B cell (primary cell): ENCODE measurements at places on chromosomes 5 and 9. TPM values are rescaled to one million over a fixed set of nuclear protein-coding genes. Genes with fewer than 3 reads are reported as not detected.
A peak's percentile ranks its signal among the peaks of the same experiment; 100 is the strongest.

DNA sequence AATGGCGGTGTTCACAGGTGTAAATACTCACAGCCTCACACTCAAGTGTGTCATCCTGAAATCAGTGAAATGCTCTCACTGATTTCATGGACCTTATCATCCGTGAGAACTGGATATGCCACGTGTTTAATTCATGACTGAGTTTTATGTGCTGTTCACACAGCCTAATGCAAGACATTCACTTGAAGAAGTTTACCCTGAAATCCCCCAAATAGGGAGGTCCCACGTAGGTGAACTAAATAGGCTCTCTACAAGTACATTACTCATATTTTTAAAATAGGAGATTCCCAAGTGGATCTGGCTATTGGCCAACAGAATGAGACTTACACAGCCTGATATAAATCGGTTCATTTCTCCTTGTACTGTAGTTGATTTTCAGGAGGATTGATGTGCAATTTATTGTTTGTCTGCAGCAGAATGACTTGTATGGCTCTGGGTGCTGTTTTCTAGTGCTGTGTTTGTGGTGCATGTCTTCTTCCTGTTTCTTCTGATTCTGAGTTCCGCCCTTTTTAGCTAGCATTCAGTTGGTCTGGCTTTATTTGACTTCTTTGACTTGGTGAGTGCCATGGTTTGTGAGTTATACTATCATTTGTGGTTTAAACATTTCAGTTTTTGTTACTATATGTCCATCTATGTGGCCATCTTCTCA, 25.1 kb downstream of the TRIO start:
- H3K27ac ChIP-seq, result peak overlapping the region; percentile 65
- peak overlapping the region; percentile 54 for H3K4me3 ChIP-seq
- H3K4me1 ChIP-seq, result peaks cover 64% of the 10 kb centered on the region
- no peaks in the 10 kb centered on the region for H3K27me3 ChIP-seq
- H3K36me3 ChIP-seq, result no peaks in the 10 kb centered on the region

DNA sequence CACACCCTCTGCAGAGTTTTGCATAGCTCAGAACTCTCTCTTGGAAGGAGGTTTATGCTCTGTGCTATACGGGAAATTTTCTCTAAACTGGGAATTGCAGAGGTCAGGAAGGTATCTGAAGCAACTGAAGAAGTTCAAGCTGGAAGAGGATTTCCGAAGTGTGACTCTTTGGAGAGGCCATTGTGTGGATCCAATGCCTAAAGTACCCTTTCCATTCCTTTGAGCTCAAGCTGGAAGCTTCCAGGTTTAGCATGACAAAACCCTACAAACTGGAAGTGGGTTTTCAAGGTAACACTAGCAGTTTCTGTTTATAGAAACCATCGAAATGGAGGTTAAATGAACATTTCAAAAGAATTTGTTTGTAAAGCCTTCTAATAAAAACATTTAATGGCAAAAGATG, 187.1 kb downstream of the CFAP90 start:
- no peak overlapping the region for H3K27ac ChIP-seq
- no peaks in the 10 kb centered on the region for H3K36me3 ChIP-seq
- DNase-seq, result no peak
- H3K4me1 ChIP-seq, result no peaks in the 10 kb centered on the region
- H3K4me3 ChIP-seq, result no peak overlapping the region
- H3K27me3 ChIP-seq, result no peaks in the 10 kb centered on the region

DNA sequence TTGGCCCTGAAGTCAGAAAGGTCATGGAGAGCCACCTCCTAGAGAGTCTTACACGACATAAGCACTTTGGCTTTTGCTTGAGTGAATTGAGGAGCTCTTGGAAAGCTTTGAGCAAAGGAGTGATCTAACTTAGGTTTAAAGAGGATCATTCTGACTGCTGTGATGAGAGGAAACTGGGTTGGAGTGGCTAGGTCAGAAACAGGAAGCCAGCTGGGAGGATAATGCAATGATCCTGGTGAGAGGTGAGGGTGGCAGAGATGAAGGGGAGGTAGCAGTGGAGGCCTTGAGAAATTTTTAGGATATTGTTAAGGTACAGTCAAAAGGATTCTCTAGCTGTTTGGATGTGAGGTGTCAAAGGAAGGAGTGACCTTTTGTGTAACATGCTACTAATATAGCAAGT, 32.2 kb upstream of the ROPN1L start:
- H3K27ac ChIP-seq, result no peak overlapping the region
- H3K4me1 ChIP-seq, result no peaks in the 10 kb centered on the region
- H3K36me3 ChIP-seq, result peaks cover 31% of the 10 kb centered on the region
- no peaks in the 10 kb centered on the region for H3K27me3 ChIP-seq
- DNase-seq, result no peak

DNA sequence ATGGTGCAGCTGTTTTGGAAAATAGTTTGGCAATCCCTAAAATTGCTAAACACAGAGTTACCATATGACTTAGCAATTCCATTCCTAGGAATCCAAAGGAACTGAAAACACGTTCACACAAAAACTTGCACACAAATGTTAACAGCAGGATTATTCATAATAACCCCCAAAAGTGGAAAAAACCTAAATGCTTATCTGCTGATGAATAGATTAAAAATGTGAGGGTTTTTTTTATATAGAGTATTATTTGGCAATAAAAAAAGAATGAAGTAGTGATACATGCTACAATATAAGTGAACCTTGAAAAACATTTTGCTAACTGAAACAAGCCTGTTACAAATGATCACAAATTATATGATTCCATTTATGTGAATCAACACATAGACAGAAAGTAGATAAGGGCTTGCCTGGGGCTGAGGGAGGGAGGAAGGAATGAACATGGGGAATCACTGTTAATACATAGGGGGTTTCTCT, 45.1 kb upstream of the TRIO start:
- H3K36me3 ChIP-seq, result no peaks in the 10 kb centered on the region
- no peak overlapping the region for H3K27ac ChIP-seq
- DNase-seq, result no peak
- H3K27me3 ChIP-seq, result no peaks in the 10 kb centered on the region
- H3K4me1 ChIP-seq, result no peaks in the 10 kb centered on the region

- no peaks in the 10 kb centered on the region for H3K27me3 ChIP-seq
- no peak overlapping the region for H3K27ac ChIP-seq
- no peak overlapping the region for H3K4me3 ChIP-seq
Observed at GRCh38 chr9:92278110-92278509, 15.4 kb downstream of the IARS1 start.

DNA sequence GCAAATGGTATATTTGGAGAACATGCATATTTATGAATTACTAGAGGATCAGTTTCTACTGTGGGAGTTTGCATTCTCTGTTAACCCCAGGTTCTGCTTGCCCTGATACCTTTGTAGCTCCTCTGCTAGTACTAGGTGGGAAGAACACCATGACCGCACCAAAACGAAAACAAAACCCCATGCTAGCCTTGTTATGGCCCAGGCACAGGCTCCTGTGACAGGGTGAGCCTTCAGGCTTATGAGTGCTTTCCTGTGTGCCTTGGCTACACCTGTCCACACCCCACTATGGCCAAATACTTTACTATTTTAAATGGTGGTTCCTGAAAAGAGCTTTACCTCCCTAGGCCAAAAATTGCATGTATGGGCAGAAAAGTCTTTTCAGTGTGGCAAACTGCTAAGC, 94.8 kb downstream of the PPIC start:
- no peaks in the 10 kb centered on the region for H3K27me3 ChIP-seq
- no peaks in the 10 kb centered on the region for H3K4me1 ChIP-seq
- H3K36me3 ChIP-seq, result no peaks in the 10 kb centered on the region
- no peak overlapping the region for H3K27ac ChIP-seq

- no peaks in the 10 kb centered on the region for H3K4me1 ChIP-seq
- peak; percentile 12 for DNase-seq
- no peaks in the 10 kb centered on the region for H3K36me3 ChIP-seq
- H3K27ac ChIP-seq, result no peak overlapping the region
- no peak overlapping the region for H3K4me3 ChIP-seq
Observed at GRCh38 chr5:118236108-118236849, 752.1 kb downstream of the DTWD2 start.

OR1Q1 gene
- total RNA-seq, result not detected in 2 replicates

OTP gene
- not detected in 2 replicates for total RNA-seq

PCDHGA7 gene
- 1.8 and 2.3 TPM in 2 replicates for total RNA-seq

ORM2 gene
- total RNA-seq, result not detected in 2 replicates

TMEM252 gene
- total RNA-seq, result not detected in 2 replicates

TUBB4B gene
- 110 and 111 TPM in 2 replicates for total RNA-seq

SMIM33 gene
- not detected in 2 replicates for total RNA-seq

GRCh38 chr9:95225726-95226106, 91.8 kb downstream of the FANCC start:
- H3K36me3 ChIP-seq, result no peaks in the 10 kb centered on the region
- no peak for DNase-seq
- H3K27ac ChIP-seq, result no peak overlapping the region
- no peaks in the 10 kb centered on the region for H3K27me3 ChIP-seq
- H3K4me1 ChIP-seq, result no peaks in the 10 kb centered on the region

LCN10 gene
- 70.7 and 76.3 TPM in 2 replicates for total RNA-seq

DNA sequence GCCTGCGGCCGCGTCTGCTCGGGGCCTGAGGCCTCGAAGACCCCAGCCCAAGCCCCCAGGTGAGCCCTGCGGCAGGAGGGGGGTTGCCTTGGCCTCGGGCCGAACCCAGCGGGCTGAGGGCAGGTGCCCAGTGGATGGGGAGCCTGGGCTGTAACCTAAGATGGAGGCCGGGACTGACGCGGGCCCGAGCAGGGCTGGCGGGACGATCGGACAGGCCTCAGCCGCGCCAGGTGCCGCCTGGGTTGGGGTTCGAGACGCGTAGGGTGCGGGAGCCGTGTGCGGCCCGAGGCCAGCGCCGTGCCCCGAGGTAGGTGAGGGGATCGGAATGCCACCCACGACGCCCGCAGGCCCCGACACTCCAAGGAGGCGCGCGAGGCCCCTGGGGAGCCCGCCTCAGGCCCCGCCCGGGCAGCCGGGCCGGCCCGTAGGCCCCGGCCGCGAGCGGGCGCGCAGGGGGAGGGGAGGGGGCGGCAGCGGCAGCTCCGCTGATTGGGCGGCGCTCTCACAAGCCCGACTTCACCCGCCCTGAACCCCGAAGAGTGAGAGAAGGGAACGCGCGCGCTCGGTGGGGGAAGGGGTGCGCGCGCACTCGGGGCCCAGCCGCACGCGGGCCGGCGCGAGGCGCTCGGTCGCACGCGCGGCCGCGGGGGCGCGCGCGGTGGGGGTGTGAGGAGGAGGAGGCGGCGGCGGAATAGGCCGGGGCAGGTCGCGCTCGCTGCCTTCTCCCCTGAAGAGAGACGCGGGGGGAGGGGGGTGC, at the start of gene NSD1:
Gene NSD1, plus strand, starts transcription at position 678 of the 757 bp plus-strand sequence. CDS start 1,331 bp downstream, outside the sequence.
- peaks cover 33% of the 10 kb centered on the region for H3K4me1 ChIP-seq
- peak within 1 kb of the TSS; percentile 92 for H3K27ac ChIP-seq
- peak; percentile 97 for DNase-seq
- H3K4me3 ChIP-seq, result peak within 1 kb of the TSS; percentile 65

DNA sequence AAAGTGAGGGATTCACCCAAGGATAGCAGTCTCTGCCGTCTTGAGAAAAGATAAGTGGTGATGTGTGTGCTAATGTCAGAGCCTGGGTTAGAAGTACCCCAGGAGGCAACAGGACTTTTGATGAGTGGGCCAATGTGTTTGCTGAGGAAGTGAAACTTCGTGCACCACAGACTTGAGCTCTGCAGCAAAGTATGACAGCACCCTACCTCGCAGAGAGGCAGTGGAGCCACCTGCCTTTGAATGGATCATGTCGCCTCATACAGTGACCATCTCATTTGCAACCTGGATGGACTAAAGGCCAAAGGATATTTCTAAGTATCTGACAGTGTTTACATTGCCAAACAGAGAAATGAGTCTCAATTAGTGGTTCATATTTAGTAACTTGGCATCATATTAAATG, 593.9 kb upstream of the GRAMD2B start:
- H3K27me3 ChIP-seq, result no peaks in the 10 kb centered on the region
- peak; percentile 61 for DNase-seq
- H3K27ac ChIP-seq, result no peak overlapping the region
- H3K4me1 ChIP-seq, result peaks cover 6% of the 10 kb centered on the region

DNA sequence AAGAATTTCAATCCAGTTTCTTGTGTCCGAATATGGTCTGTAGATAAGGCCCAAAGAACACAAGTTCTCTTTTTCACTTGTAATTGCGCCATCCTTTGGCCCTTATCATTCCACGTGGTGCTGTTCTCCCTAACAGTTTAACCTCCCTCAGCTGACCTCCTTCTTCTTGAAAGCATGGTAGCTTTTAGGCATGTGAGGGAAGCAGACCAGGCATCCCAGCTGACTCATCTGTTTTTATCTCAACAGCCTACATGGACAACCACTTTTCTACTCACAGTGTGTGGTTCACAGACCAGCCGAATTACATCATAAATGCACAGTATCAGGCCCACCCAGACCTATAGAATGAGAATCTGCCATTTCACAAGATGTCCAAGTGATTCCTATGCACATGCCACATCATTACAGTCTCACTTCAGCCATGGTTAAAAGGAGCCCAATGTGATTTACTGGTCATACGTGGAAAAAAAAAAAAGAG, 26.9 kb upstream of the PLIN2 start:
- H3K4me1 ChIP-seq, result no peaks in the 10 kb centered on the region
- H3K36me3 ChIP-seq, result no peaks in the 10 kb centered on the region
- H3K27me3 ChIP-seq, result no peaks in the 10 kb centered on the region
- H3K4me3 ChIP-seq, result no peak overlapping the region
- H3K27ac ChIP-seq, result no peak overlapping the region

LIX1 gene
- not detected in 2 replicates for total RNA-seq

OBP2B gene
- total RNA-seq, result not detected in 2 replicates

MELK gene
- 0.17 TPM in 1 of 2 replicates, not detected in the other for total RNA-seq

- peak overlapping the region; percentile 63 for H3K4me3 ChIP-seq
- DNase-seq, result peak; percentile 91
- no peaks in the 10 kb centered on the region for H3K27me3 ChIP-seq
- H3K27ac ChIP-seq, result no peak overlapping the region
Observed at GRCh38 chr5:177403792-177404640, 3.6 kb upstream of the PFN3 start.

DNA sequence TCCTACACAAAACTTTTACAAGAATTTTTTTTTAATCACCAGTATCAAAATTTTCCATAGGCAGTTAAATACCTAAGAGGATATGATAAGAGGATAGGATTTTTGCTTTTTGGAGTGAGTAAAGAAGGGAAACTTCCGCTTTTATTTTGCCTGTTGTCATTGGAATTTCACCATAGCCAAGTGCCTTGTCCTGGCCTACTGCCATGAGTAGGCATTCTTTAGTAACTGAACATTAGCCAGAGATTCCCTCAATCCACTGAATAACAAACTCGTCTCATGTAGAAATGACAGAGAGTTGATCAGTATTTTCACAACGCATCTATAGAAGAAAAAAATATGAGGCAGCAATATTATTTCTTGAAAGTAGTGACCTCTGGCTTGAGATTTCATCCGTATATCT, 289.6 kb upstream of the ADAMTSL1 start:
- H3K4me3 ChIP-seq, result no peak overlapping the region
- no peaks in the 10 kb centered on the region for H3K4me1 ChIP-seq
- no peaks in the 10 kb centered on the region for H3K27me3 ChIP-seq
- H3K27ac ChIP-seq, result no peak overlapping the region
